ENCODE measurements at places on chromosomes 3 and 15.

DNA sequence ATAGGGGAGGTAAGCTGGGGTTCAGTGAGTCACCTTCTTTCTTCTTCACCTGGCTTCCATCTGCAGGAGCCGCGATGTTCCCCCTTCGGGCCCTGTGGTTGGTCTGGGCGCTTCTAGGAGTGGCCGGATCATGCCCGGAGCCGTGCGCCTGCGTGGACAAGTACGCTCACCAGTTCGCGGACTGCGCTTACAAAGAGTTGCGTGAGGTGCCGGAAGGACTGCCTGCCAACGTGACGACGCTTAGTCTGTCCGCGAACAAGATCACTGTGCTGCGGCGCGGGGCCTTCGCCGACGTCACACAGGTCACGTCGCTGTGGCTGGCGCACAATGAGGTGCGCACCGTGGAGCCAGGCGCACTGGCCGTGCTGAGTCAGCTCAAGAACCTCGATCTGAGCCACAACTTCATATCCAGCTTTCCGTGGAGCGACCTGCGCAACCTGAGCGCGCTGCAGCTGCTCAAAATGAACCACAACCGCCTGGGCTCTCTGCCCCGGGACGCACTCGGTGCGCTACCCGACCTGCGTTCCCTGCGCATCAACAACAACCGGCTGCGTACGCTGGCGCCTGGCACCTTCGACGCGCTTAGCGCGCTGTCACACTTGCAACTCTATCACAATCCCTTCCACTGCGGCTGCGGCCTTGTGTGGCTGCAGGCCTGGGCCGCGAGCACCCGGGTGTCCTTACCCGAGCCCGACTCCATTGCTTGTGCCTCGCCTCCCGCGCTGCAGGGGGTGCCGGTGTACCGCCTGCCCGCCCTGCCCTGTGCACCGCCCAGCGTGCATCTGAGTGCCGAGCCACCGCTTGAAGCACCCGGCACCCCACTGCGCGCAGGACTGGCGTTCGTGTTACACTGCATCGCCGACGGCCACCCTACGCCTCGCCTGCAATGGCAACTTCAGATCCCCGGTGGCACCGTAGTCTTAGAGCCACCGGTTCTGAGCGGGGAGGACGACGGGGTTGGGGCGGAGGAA is 2.6 kb downstream of the ISLR2 start:
- no peak for DNase-seq

GRCh38 chr15:49116108-49116857 is 39.1 kb downstream of the COPS2 start:
- no peak for DNase-seq

DNA sequence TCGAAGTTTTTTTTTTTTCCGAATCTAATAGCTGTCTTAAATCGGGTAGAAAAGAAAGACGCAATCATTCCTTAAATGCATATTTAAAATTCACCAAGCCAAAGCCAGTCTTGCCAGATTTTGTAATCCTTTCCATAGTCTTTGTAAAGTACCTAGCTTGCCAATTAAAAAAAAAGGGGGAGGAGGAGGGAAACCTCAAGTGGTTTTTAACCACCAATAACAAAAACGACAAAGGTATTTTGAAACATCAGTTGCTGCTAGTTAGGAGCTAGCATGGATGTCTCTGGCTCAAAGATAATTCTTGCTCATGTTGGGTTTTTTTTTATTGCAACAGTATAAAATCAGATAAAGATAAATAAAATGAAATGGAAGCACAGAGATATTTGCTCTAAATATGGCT is 187.9 kb downstream of the MECOM start:
- no peak for DNase-seq

GRCh38 chr3:107620534-107620933 is 97.8 kb downstream of the BBX start:
- no peak for DNase-seq

DNA sequence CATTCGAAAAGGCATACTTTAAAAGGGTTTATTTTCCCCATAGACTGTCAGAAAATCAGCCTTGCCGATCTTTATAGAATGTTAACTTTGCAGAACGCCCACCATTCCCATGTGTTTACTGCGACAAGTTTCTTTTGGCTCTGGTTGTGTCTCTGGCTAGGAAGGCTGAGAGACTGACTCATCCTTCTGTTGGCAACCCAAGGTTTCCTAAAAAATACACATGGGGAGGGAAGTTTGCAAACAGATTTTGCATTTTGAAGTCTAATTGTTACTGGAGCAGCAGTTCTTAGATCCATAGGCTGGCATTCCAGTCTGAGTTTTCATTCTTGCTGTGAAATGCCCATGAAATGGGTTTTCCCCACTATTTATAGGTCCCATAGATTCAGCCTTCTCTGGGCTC is 37.9 kb upstream of the MINAR1 start:
- DNase-seq: peak; percentile 10

DNA sequence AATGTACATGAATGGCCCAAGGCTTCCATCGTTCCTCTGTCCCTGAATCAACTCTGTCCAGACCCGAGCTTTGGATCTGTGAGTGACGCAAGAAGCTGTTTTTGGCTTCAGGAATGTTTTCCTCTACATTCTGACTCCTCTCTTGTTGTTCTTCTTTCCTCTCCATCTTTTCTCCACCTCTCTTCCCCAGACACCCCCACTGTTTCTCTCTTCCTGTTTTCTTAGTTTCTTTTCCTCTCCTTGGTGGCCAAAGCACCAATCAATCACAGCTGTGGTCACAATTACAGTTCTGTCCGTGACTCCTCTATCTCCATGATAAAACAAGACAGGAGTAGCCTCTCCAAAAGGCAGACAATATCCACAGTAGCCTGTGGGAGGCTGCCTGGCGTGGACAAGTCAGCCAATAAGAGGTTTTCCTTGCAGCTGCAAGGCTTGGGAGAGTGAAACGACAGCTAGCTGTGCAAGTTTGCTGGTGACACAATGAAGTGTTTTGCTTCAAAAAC is 4.9 kb upstream of the TMEM212 start:
- no peak for DNase-seq

GRCh38 chr3:26687466-26687865 is 64.9 kb downstream of the LRRC3B start:
- DNase-seq: no peak

GRCh38 chr3:36677331-36678007 is 86.9 kb downstream of the DCLK3 start:
- peak; percentile 54 for DNase-seq

DNA sequence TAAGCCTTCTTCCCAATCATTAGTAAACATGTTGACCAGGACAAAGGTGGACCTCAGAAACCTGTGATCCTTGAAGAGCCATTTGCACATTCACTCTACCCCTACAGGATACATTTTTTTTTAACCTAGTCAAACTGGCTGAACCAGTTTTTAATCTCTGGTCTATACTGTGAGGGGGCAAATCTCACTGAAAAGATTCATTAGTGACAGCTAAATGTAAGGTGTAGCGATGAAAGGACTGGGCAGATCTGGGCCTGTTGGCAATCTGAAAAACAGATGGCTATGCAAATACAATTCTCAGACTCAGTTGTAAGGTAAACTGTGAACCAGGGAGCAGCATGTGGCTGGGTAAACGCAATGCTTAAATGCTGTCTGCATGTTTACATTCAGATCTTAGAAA is 75.6 kb upstream of the SNTN start:
- no peak for DNase-seq

DNA sequence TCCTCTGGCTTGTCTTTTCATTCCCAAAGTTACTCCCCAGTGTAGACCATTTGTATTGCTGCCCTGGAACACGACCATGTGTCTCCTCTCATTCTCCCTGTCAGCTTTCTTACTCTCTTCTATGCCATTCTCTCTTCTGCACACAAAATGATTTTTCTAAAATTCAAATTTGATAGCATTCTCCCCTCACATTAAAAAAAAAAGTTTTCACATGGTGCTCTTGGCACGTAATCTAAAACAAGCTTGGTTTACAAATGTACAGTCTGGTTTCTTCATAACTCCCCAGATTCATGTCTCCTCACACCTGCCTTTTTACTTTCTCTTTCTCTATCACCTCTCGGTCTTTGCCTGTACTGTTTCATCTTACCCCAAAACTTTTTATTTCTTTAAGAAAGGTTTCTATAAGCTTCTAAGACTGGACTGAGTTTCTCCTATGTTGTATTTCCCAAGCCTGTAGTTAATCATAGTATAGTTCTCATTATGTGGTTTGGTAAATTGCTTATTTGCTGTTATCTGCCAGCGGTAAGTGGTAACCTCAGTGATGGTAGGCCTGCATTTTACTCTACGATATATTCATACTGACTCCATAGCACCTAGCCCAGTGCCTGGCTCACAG is 31.2 kb downstream of the BCHE start:
- DNase-seq: no peak

- DNase-seq: no peak
These were observed 131.4 kb downstream of the TMCO5A start for GRCh38 chr15:38065721-38066345.

- DNase-seq: no peak
These were observed 31.1 kb downstream of the SLCO3A1 start for GRCh38 chr15:91884606-91885005.

DNA sequence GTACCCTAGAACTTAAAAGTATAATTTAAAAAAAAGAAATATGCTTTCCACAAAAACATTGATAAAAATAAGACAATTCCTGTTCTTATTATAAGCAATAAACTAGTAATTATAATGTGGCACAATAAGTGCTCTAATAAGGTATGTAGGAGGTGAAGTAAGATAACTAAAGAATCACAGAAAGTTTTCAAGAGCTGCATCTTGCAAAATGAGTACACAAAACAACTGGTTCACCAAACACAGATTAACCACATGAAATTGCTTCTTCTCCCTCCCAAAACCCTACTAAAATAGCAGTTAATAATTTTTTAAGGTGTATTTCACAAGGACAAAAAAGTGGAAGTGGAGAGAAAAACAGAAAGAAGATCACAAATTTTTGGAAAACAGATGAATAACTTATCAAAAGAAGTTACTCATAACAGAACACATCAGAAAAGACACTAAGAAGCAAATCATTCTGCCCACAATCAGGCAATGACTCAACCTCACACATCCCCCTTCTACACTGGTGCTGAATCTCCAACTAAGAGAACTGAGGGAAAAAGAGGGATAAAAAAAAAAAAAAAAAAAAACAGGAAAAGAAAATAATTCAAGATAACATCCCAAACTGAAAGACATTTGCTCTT is 64.2 kb downstream of the TBC1D5 start:
- no peak for DNase-seq

GRCh38 chr15:21261965-21262850 is 178.1 kb downstream of the POTEB3 start:
- no peak for DNase-seq

DNA sequence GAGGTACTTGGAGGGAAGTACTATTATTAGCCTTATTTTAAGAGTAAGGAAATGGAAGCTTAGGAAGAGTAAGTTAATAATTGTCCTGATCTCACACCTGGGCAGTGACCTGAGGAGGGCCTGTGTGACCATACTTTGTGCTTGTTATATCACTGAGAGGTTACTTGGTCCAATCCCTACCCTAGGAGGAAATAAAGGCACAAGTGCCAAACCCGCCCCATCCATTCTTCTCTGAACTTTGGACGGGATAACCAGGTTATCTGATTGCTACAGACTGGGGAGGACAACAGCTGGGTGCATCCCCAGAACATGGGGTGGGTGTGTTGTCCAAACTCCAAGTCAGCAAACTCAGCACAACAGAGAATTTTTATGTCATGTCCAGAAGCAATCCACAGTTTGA is 77.7 kb upstream of the NR2E3 start:
- no peak for DNase-seq

- no peak for DNase-seq
These were observed 44.4 kb downstream of the ITGA11 start for GRCh38 chr15:68387381-68388143.

- DNase-seq: no peak
These were observed 17.8 kb downstream of the TF start for GRCh38 chr3:133763797-133764683.

- no peak for DNase-seq
These were observed 79.8 kb downstream of the RFTN1 start for GRCh38 chr3:16433701-16434151.

GRCh38 chr3:116951610-116952009 is 242.0 kb downstream of the TUSC7 start:
- DNase-seq: no peak

DNA sequence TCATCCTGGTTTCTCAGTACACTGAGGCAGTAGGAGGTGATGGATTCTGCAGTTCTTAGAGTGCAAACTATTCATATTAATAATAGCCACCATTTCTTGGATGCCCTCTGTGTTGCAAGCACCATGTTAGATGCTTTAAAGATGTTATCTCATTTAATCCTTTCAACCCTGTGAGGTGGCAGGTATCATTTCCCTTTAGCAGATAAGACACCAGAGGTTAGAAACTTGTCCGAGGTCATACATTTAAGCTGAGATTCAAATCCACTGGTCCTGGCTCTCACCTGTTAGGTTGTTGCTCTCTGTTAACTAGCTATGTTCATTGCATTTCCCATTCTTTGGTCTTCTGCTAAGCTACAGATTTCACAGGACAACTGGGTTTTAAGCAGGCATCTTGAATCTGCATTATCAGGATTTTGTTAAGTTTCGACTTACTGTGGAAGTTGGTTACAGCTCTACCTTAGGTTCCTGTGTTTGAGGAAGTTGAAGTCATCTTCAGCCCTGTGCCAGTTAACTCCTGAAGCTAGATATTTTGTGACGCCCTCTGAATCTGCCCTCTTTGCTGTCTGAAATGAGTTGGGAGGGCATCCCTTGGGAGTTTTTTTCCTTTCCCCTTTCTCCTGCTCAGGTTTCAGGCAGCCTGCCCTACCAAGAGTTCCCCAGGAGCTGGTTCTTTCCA is 6.4 kb downstream of the PDE8A start:
- DNase-seq: no peak

DNA sequence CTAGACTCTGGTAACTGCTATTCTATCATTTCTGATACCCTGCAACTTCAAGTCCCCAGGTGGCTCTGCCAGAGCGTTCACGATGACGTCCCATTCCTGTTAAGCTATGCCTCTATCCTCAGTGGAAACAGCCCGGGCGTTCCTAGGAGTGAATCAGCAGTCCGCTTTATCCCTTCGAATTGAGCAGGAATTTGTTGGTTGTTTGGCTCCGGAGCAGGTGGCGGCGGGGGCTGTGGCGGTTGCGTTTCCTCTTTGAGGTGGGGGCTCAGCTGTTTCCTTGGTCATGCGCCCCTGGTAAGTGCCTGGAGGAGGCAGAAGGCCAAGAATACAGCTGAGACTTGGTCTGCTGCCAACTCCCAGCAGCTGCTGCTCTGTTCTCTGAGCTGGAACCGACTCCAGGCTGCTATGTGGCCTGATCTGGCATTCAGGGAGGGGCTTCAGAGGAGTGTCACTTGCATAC is 25.2 kb downstream of the ARPP21 start:
- no peak for DNase-seq

DNA sequence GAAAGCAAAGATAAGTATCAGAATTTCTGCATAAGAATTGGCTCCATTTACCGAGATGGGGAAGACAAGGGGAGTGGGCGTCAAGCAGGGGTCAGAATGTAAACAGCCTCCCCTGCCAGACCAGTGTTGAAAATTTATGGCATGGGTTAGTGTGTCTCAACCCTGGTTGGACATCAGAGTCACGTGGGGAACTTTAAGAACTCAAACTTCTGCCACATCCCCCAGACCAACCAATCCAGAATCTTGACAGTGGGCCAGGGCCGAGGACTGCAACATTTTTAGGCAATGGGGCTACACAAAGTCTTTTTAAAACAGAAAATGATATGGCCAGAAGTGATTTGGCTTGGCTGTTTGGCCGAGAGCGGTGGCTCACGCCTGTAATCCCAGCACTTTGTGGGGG is 14.3 kb upstream of the MASP1 start:
- DNase-seq: no peak

GRCh38 chr15:74988007-74988800 is 7.2 kb upstream of the SCAMP5 start:
- DNase-seq: no peak

All from AG09319 (cell line).